Thoracic aorta (tissue), 2 donors: ENCODE measurements at places on chromosomes 3 and 15. TPM values are rescaled to one million over a fixed set of nuclear protein-coding genes. Genes with fewer than 3 reads are reported as not detected.

The TGM4 gene
- not detected for total RNA-seq

The NEO1 gene
- total RNA-seq = 72.3 TPM

The CPN2 gene
- not detected for total RNA-seq

The PPARG gene
- total RNA-seq = 8.5 TPM

The ACSBG1 gene
- total RNA-seq = not detected

The ACP3 gene
- total RNA-seq = 5.6 TPM

The GABRR3 gene
- total RNA-seq = not detected

The AEN gene
- 36.0 TPM for total RNA-seq

The FBLN2 gene
- total RNA-seq = 328 TPM

DNA sequence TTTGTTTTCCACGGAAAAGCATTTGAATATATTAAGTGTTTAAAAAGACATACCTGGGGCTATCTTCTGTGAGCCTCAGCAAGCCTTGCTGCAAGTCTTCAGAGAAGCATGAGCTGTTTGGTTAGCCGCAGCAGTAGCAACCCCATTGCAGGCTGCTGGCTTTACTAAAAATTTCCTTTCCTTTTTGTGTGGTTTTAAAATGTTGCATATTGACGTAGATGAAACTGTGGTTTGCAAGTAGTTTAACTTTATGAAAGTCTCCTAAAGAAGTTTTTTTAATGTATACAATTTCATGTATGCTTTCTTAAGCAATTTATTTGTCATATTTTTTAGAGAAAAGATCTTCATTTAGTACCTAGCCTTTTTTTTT is at the start of gene GPR171:
TSS of gene GPR171 (minus strand) at position 166 of the 370 bp plus-strand sequence. CDS start 3,830 bp downstream, outside the sequence.
- DNase-seq = no peak

DNA sequence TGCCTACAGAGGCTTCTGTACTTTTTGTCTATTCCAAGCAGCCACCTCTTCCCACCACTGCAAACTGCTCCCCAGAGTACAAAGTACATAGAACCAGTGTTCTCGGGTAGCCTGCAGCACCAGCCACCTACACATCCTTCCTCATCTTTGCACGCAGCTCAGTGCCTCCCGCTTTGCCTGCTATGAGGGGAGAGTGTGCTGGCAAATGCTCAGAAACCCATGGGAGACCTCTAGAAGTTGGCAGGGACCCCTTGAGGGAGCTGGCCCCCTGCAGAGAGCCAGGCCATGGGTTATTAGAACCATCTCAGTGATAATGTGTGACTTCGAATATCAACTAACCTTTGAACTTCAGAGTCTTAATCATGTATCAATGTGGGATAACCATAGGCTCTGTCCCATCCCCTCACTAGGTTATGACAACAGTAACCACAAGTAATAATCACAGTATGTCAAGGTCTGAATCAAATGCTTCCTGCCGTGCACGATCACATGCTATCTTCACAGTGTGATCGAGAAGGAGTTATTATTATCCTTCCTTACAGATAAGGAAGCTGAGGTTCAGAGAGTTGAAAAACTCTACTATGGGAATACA is 22.8 kb upstream of the SMAD3 start:
- no peak for DNase-seq

GRCh38 chr3:64901522-64901885 is 213.7 kb upstream of the ADAMTS9 start:
- no peak for DNase-seq

- DNase-seq = no peak
Measured at GRCh38 chr15:40219801-40220200, 19.1 kb upstream of the PAK6 start.

GRCh38 chr15:92907229-92907628 is 7.1 kb downstream of the CHD2 start:
- DNase-seq = no peak

GRCh38 chr15:81955382-81956062 is 90.3 kb downstream of the MEX3B start:
- no peak for DNase-seq

- no peak for DNase-seq
Measured at GRCh38 chr3:81300324-81300927, 461.0 kb downstream of the GBE1 start.

- no peak for DNase-seq
Measured at GRCh38 chr3:18766974-18767373, 341.8 kb upstream of the SATB1 start.

- DNase-seq = no peak
Measured at GRCh38 chr3:114122027-114122709, 56.7 kb downstream of the DRD3 start.

GRCh38 chr15:41967506-41968206 is 4.7 kb downstream of the EHD4 start:
- no peak for DNase-seq

DNA sequence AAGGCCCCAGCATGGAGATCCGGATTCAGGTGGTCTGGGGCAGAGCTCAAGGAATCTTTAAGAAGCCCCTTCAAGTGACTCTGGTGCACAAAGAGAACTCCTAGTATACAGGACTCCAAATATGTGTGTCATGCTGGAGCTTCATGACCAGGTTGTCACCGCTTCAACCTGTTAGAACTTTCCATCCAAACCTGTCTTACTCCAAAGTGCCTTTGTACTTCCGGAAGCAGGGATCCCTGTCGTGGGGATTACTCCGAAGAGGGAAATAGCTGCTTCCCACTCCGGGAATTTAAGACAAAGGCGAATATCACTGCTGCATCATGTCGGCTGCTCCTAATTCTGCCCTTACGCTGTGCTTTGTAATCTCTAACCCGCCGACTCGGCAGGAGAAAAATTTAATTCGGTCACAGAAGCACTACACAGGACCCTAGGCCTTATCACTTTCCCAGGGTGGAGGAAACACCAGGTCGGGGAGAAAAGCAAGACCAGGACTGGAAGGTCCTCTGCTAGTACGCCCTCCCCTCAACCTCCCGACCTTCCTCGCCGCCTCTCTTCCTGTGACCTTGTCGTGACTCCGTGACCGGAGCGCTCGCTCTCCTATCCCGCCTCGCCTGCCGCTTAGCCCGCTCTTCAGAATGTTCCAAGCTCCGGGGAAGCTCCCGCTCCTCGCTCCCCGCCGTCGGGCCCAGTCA is 730 bp downstream of the HIGD1A start:
- no peak for DNase-seq

DNA sequence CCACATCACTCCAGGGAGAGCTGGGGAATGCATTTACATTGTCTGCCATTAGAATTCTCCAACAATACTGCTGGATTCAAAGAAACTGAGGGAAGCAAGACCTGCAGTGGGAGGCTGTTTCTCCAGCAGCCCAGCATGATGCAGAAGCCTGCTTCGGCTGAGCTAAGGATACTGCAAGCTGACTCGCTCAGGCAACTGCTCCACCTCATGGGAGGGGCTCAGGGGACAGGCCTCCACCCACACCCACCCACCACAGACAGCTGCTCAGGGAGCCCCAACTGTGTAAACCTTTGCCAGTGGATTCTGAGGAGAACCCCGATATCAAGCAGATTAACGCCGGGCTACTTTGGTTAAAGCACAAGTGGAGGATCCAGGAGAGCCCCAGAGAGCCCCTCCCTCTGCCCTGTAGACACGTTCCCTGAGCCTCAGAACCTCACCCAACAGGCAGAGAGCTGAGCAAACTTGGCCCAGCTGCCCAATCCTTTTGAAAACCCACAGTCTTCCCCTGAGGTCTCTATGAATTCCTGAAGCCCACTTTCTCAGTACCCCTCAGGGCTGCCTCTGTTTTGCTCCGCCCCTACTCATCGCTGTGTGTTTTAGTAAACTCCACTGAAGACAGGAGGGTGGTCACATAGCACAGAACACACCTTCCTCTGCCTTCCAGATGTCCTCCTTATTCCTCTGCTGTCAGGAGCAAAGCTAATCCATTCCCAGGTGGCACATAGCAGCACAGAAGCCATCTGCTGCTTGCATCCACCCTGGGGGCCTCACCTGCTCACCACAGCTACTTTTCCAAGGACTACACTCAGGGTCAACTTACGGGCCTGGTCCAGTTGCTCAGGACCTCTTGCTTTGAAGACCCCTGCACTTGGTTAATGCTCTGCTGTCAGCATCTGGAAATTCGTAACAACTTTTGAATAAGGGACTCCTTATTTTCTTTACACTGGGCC is 269.0 kb downstream of the ABHD5 start:
- no peak for DNase-seq

DNA sequence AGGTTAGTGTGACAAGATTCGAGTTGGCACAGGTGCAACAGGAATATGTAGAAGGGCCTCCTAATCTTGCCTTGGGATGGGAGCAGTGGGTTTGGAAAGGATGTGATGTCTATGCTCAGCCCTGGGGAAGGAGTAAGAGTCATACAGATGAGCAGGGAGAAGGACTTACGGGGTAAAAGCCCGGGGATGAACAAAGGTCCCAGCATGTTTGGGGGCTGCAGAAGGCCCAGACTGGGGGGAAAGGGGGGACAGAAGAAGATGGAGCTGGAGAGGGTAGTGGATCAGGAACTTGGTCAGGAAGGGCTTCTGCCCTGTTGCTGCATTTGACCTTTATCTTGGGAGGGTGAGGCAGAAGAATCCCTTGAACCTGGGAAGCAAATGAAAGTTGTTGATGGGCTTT is 240.1 kb upstream of the ST8SIA2 start:
- DNase-seq = no peak

DNA sequence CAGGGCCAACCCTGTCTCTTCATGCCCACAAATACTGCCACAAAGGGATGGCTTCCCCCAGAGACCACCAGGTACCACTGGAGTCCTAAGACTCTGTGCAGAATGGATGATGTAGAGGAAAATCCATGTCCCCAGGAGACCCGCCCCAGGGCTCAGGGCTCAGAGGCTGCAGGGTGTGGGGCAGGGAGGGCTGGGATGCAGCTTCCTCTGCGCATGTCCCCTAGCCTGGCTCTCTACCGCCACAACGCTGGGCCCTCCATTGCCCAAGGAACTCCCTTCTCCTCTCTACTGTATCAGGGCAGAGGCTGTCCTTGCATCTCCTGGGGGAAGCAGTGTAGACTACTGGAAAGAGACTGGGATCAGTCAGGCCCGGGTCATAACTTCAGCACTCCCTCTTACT is 19.5 kb upstream of the TICRR start:
- DNase-seq = no peak

DNA sequence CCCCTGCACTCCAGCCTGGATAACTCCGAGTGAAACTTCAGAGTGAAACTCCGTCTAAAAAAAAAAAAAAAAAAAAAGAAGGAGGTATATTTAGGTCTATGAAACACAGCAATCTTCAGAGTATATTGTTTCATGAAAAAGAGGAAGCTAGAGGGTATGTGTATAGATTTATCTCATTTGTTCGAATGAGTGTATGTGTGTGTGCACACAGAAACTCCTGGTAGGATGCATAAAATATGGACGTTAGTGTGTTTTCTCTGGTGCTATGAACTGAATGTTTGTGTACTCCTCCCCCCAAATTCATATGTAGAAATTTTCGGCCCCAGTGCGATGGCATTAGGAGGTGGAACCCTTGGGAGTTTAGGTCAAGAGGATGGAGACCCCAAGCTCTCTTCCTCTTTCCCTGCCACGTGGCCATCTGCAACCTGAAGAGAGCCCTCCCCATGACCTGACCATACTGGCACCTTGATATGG is 98.6 kb upstream of the KLF13 start:
- DNase-seq = no peak

DNA sequence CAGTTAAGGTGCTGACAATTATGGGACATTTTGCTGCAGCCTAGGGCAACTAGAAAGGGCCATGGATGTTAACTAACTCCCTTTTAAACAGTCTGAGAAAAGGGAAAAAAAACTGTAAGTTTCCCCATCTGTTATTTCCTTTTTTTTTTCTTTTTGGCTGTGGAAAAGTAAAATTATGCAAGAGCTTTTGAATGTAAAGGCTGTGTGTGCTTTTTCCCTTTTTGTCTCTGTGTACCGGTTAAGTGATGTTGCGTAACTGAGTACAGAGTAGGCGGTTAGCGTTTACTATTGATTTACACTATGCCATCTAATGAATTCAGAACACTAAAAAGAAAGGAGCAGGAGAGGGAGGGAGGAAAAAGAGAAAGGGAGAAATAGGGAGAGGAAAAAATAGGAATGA is 403.6 kb downstream of the TIGIT start:
- no peak for DNase-seq

- no peak for DNase-seq
Measured at GRCh38 chr3:193772422-193772763, 179.4 kb downstream of the OPA1 start.

- DNase-seq = no peak
Measured at GRCh38 chr15:62392376-62392775, 227.3 kb upstream of the C2CD4B start.

DNA sequence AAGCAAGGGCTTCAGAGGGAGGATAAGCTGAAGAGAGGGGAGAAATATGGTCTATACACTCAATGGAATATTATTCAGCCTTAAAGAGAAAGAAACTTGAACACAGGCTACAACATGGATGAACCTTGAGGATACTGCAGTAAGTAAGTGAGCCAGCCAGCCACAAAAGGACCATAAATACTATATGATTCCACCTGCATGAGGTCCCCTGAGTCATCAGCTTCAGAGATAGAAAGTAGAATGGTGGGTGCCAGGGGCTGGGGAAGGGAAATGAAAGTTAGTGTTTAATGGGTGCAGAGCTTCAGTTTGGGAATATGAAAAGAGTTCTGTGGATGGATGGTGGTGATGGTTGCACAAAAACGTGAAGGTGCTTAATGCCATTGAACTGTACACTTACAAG is 68.4 kb upstream of the SEC13 start:
- DNase-seq = no peak

DNA sequence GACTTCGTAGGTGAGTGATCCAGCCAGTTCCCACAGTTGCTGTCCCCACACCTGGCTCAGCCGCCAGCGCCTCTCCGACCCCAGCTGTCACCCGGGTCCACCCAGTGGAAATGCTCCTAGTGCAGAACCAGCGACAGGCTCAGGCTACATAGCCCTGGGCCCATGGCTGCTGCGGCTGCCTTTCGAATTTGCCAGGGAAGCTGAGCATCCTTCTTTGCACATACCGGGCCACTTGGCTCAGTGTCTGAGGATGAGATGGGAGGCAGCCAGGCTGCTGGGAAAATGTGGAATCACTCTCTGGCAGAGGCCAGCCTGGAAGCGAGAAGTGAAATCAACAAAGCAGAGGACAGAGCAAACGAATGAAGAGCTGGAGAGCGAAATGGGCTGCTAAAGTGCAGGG is 80.1 kb downstream of the ST8SIA2 start:
- no peak for DNase-seq

DNA sequence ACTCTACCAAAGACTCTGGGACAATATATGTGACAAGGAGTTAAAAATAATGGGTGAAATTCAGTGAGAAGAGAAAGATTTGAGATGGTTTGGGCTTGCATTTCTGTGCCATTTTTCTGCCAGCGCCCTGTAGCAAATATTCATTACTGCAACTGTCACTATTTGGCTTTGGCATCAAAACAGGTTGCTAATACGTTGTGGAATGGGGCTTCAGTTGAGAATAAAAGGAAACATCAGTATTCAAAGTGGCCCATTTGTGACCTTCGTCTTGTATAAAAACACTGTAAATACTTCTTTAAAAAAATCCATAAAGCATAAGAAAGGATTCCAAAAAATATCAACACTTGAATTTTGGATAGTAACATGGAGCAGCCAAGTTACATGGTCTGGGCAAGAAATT is 309.2 kb downstream of the ZNF385D start:
- DNase-seq = no peak

DNA sequence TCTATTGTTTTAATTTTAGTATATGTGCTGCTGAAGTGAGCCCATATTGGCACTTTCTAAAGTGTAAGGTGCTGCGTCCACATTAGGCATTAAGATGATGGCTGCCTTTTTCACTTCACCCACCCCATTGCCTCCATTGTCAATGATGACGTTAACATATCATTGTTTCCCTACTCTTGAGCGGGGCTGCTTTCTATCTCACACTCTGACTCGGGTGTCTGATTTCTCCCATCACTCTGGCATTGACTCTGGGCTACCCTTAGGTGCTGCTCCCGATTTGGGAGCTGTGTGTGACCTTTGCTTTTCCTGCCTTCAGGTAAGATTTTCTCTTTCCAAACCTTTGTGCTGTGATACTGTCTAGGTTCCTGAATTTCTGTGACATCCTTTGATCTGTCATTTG is 28.8 kb downstream of the CGNL1 start:
- DNase-seq = no peak
